MV-4-11 (cell line): ENCODE measurements at places on chromosomes 7 and 10.

- DNase-seq, result no peak
Observed at GRCh38 chr10:71598621-71599055, 120.9 kb downstream of the C10orf105 start.

- no peak for DNase-seq
Observed at GRCh38 chr10:75058161-75058560, 53.3 kb upstream of the SAMD8 start.

- no peak for DNase-seq
Observed at GRCh38 chr10:80139265-80139664, 6.7 kb downstream of the PLAC9 start.

GRCh38 chr7:37234928-37235327, 213.7 kb downstream of the ELMO1 start:
- DNase-seq, result no peak

DNA sequence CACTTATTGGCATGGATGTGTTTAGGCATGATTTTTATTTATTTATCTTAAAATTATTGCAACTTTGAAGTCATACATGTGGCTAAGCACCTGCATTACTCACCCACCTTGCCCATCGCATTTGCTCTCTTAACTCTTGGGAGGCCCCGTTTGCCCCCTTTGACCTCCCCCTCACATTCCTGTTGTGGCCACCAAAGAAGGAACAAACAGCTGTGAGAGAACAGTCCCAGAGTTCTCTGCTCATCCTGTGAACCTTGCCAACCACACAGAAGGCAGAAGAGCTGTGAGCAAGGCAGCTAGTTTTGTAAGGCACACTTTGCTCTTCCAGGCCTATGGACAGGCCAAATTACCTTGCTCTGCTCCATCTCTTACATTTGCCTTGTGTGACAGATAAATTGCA, 23.6 kb upstream of the FGL2 start:
- DNase-seq, result peak; percentile 19

GRCh38 chr10:122567056-122567660, 6.6 kb downstream of the DMBT1 start:
- DNase-seq, result no peak

- DNase-seq, result no peak
Observed at GRCh38 chr7:11302121-11302520, 328.4 kb downstream of the PHF14 start.

GRCh38 chr10:66958466-66958865, 32.6 kb downstream of the LRRTM3 start:
- DNase-seq, result no peak

DNA sequence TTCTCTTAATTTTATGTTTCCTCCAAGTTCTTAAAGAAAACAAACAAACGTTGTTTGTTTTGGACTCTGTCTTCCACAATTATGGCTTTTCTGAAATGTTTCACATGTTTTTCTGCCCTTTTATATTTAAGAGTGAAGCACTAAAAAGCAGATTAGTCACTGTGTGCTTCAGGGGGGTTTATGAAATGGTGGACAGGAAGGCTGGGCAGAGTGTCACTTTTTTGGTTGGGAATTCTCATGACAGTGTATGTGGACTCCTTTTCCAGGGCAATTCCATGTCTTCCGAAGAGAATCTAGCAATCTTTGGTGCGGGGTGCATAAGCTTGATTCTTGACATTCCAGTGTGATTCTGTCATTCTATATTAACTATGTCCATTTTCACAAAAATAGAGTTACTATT, 669.4 kb downstream of the PARD3 start:
- no peak for DNase-seq

GRCh38 chr10:69641261-69641980, 11.4 kb downstream of the FAM241B start:
- DNase-seq, result no peak

DNA sequence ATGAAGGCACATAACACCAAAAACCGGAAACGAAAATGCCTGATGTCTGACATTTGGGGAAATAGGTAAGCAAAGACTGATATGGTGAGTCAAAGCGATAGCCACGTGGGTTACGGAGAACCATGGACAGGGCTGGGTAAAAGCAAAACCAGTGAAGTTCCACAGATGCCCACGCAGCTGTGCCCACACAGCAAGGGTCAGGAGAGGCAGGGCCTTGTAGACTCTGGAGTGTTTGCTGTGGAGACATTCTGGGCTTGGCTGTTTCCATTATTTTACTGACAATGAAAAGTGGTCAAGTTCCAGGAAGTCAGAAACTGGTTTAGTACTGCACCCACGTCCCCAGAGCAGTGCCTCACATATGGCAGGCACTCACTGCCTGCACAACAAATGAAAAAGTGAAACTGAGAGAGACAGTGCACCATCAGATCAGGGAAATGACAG, 148.7 kb downstream of the ZMYND11 start:
- DNase-seq, result peak; percentile 93

- DNase-seq, result no peak
Observed at GRCh38 chr7:84331616-84332015, 137.0 kb upstream of the SEMA3A start.

- DNase-seq, result no peak
Observed at GRCh38 chr10:36493516-36493880, 631.9 kb upstream of the ANKRD30A start.

DNA sequence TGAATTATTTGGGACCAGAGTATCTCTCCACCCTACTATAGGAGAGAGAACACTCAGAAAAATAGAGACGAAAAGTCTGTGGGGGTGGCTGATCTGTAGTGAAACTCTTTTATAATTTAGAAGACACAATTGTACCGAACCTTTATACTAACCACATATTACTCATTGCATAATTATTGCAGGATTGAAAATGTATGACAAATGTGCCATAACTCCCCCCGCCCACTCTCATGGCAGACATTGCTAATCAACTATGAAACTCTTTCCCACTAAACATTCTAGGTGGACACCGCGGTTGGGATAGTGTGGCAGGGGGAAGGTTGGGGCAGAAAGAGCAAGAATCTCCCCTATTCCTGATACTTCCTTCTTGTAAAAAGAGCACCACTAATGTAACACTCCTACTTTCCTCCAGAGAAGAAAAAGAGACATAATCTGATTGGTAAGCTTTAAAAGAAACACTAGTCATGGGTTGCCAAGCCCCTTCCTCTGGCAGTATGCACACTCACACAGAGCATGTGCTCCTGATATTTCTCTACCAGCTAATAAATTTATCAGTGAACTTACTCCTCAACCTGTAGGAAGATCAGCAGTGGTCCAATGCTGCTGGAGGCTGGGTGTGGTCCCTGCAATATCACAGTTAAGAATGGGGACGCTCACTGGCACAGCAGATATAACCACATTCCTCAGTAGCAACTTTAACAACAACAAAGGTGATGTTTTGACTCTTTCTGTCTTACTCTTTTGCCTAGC, 18.7 kb upstream of the ARID5B start:
- no peak for DNase-seq

- no peak for DNase-seq
Observed at GRCh38 chr10:99369126-99369525, 40.0 kb downstream of the CNNM1 start.

- DNase-seq, result peak; percentile 97
Observed at GRCh38 chr10:33661580-33662336, 327.3 kb upstream of the NRP1 start.
